ENCODE measurements at places on chromosomes 12 and 14.

- no peak for DNase-seq
These were observed 189.4 kb upstream of the FOXG1 start for GRCh38 chr14:28577187-28577586.

DNA sequence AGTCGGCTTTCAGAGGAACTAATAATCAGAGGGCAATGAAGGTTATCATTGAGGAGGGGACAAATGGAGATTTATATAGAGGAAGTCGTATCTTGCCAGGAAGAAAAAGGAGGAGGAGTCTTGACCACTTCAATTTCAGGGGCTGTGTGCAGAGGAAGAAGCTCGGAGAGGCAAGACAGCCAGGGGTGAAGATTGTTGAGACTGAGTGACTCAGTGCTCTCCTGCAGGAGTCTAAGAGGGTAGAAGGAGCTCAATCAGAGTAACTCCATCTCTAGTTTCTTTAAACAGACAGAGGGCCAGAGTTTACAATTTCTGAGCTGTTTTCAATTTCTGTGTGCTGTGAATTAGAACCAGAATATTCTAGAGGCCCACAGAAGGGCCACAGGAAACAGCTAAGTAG, 439.3 kb upstream of the PRICKLE1 start:
- DNase-seq, result no peak

DNA sequence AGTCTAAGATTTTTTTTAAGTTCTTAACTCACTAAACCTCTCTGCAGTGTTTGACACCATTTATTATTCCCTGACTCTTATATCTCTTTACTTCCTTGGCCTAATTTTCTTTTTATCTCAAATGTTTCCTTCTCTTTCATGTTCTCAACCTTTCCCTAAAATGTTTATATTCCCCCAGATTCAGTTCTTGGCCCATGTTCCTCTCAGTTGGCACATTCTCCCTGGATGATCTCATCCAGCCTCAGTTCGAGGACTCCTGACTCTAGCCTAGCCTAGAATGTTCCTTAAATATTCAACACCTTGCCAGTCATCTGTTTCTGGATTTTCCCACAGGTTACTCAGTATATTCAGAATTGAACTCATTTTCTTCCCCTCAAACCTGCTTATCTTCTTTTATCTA, 81.3 kb downstream of the SCN8A start:
- peak; percentile 20 for DNase-seq

- DNase-seq, result peak; percentile 61
These were observed 865 bp downstream of the RGS6 start for GRCh38 chr14:71933001-71933587.

DNA sequence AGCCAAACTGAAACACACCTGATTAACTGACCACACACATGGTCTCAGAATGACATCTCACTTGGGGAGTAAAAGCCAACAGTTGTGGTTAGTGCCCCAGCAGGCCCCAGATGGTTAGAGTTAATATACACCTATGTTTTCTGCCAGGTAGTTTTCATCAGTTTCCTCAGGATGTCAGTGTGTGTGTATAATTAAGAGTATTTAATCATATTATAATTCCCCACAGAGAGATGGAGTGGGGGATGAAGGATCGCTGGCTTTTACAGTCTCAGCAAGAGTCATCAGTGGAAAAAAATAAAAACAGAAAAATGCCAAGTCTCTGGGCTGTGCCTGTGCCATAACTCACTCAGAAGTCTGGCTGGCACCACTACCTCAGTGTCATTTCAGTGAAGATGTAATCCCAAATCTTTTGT, 412.5 kb downstream of the ZFP36L1 start:
- DNase-seq, result no peak

- peak; percentile 89 for DNase-seq
These were observed 72.9 kb downstream of the TRAFD1 start for GRCh38 chr12:112198120-112198733.

All from mesendoderm (in vitro differentiated cells).